Activated CD4-positive, alpha-beta memory T cell treated with anti-CD3 and anti-CD28 coated beads, Interleukin-2, amount 10 ng/mL, durations not matched to agents 7 days and 5 days (primary cell): ENCODE measurements at places on chromosomes 3 and 15. TPM values are rescaled to one million over a fixed set of nuclear protein-coding genes. Genes with fewer than 3 reads are reported as not detected.

Gene NPAP1
- not detected for total RNA-seq

Gene ANKRD63
- total RNA-seq: not detected

Gene DUOXA1
- not detected for total RNA-seq

Gene TMCO5A
- not detected for total RNA-seq

Gene PRR20G
- total RNA-seq: not detected

Gene LYZL4
- not detected for total RNA-seq

Gene SKOR1
- total RNA-seq: 0.25 TPM

Gene DAZL
- total RNA-seq: not detected

DNA sequence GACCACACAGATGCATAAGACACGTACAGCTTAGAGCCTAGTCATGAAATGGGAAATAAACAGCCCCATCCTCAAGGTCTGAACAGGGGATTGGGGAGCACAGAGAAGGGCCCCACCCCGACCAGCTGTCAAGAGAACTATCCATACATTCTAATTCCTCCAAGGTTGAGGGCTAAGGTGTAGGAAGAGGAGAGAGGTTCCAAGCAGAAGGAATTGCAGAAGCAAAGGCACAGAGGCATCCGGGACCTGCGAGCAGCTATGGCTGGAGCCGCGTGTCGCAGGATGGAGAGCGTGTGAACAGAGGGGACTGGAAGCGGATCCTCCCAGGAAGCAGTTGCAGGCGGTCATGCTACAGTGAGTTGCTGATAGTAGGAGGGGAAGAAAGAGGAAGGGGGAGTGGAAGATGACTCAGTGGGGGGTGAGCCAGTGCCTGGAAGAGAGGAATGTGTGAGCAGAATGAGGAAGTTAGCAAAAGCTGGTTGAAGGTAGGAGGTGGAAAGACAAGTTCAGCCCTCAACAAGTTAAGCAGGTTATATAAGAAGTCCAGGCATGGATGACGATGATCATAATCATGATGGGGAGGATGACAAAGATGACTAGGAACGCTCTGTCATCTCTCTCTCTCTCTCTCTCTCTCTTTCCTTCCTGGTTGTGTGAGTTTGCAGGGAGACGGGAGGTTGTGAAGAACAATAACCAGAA lies 89.7 kb downstream of the LIPC start:
- no peak overlapping the region for H3K27ac ChIP-seq
- H3K27me3 ChIP-seq: peaks cover 11% of the 10 kb centered on the region
- no peaks in the 10 kb centered on the region for H3K36me3 ChIP-seq
- no peak for DNase-seq
- H3K4me3 ChIP-seq: no peak overlapping the region

GRCh38 chr3:193895409-193895808 lies 240.5 kb upstream of the HES1 start:
- no peak overlapping the region for H3K27ac ChIP-seq
- DNase-seq: no peak
- H3K36me3 ChIP-seq: no peaks in the 10 kb centered on the region

GRCh38 chr15:92541291-92542200 lies 114.0 kb downstream of the FAM174B start:
- H3K27me3 ChIP-seq: peaks cover 10% of the 10 kb centered on the region
- H3K4me3 ChIP-seq: no peak overlapping the region
- no peaks in the 10 kb centered on the region for H3K36me3 ChIP-seq
- DNase-seq: no peak
- H3K27ac ChIP-seq: no peak overlapping the region
- H3K4me1 ChIP-seq: no peaks in the 10 kb centered on the region

DNA sequence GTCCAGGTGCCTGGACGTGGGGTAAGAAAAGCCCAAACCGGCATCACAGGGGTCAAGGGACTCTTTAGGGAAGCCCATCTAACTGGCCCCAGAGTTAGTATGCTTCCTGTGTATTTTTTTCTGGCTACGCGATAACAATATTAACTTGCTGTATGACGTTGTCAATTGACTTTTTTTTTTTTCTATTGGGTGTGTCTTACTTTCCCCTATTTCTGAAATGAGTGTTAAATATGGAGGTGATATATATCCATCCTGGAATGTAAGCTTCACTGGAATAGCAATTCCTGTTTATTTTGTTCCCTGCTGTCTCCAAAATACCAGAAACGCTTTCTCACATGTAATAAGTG lies 598 bp upstream of the GMNC start:
- H3K4me1 ChIP-seq: peaks cover 8% of the 10 kb centered on the region
- H3K27ac ChIP-seq: no peak overlapping the region
- DNase-seq: no peak
- H3K36me3 ChIP-seq: no peaks in the 10 kb centered on the region
- H3K4me3 ChIP-seq: peak overlapping the region; percentile 42

- no peak overlapping the region for H3K27ac ChIP-seq
- no peaks in the 10 kb centered on the region for H3K27me3 ChIP-seq
- H3K4me1 ChIP-seq: peaks cover 7% of the 10 kb centered on the region
- H3K4me3 ChIP-seq: no peak overlapping the region
These were observed 40.7 kb downstream of the STARD9 start for GRCh38 chr15:42616107-42616506.

GRCh38 chr3:123021996-123022510 lies 5.5 kb downstream of the SEMA5B start:
- peaks cover 80% of the 10 kb centered on the region for H3K27me3 ChIP-seq
- peaks cover 9% of the 10 kb centered on the region for H3K4me1 ChIP-seq
- H3K27ac ChIP-seq: no peak overlapping the region
- no peak overlapping the region for H3K4me3 ChIP-seq
- no peak for DNase-seq

- H3K27ac ChIP-seq: no peak overlapping the region
- H3K36me3 ChIP-seq: no peaks in the 10 kb centered on the region
- H3K4me1 ChIP-seq: no peaks in the 10 kb centered on the region
- DNase-seq: no peak
These were observed 150.4 kb upstream of the ADAMTS9 start for GRCh38 chr3:64837986-64838735.

DNA sequence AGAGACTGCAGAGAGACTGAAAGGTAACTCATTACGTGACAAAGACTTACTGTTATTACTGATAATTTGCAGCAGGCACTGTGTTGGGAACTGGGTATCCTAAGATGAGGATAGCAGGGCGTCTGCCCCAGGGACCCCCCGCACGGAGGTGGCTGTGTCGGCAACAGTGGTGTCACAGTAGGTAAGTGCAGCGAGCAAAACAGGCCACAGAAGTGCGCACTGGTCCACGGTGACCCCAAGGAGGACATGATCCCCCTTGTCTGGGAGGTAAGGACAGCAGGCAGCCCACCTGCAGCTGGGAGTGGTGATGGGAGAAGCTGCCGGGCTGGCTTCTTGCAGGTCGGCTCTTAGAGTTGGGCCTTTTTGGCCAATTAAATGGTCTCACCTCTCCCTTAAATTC lies 82.9 kb downstream of the FAM43A start:
- peaks cover 19% of the 10 kb centered on the region for H3K4me1 ChIP-seq
- no peak overlapping the region for H3K27ac ChIP-seq
- DNase-seq: no peak
- H3K27me3 ChIP-seq: peaks cover 28% of the 10 kb centered on the region
- H3K4me3 ChIP-seq: no peak overlapping the region
- no peaks in the 10 kb centered on the region for H3K36me3 ChIP-seq

DNA sequence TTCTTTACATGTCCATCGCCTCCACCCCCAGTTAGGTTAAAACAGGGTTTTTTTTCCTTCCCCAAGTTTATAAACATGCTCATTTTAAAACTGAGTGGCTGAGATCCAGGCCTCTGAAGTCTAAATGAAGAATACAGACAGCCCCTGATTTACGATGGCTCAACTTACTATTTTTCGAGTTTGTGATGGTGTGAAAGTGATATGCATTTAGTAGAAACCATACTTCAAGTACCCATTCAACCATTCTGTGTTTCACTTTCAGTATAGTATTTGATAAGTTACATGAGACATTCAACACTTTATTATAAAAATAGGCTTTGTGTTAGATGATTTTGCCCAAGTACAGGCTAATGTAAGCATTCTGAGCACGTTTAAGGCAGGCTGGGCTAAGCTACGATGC lies 30.5 kb upstream of the GNB5 start:
- H3K4me1 ChIP-seq: peaks cover 44% of the 10 kb centered on the region
- H3K36me3 ChIP-seq: peaks cover 5% of the 10 kb centered on the region
- no peaks in the 10 kb centered on the region for H3K27me3 ChIP-seq
- peak overlapping the region; percentile 80 for H3K27ac ChIP-seq
- H3K4me3 ChIP-seq: peak overlapping the region; percentile 87
- DNase-seq: no peak

DNA sequence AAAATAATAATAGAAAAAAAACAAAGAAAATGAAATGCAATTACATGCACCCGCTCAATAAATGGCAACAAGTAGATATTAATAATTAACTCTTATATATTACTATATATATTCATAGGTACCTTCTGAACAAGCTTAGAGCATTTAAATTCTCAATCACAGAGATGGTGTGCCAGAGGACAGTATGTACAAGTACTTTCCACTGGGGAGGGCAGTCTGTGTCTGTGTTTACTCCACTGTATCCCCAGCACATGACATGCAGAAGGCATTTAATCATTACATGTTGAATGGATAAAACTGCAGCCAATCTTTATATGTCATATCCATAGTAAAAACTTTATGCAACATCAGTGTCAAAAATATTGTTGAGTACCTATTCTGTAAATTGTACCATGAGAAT lies 97.8 kb downstream of the UACA start:
- peaks cover 5% of the 10 kb centered on the region for H3K4me1 ChIP-seq
- peaks cover 11% of the 10 kb centered on the region for H3K27me3 ChIP-seq

- no peaks in the 10 kb centered on the region for H3K27me3 ChIP-seq
- no peaks in the 10 kb centered on the region for H3K36me3 ChIP-seq
- H3K4me3 ChIP-seq: no peak overlapping the region
- no peaks in the 10 kb centered on the region for H3K4me1 ChIP-seq
- no peak for DNase-seq
These were observed 553.8 kb downstream of the MAGI1 start for GRCh38 chr3:65484964-65485363.
